Stimulated activated CD8-positive, alpha-beta memory T cell treated with anti-CD3 and anti-CD28 coated beads, Interleukin-12 subunit alpha, Interleukin-12 subunit beta, amount 100 ng/mL, for 4 hours (primary cell): ENCODE measurements at places on chromosomes 6 and 20.
A peak's percentile ranks its signal among the peaks of the same experiment; 100 is the strongest.

DNA sequence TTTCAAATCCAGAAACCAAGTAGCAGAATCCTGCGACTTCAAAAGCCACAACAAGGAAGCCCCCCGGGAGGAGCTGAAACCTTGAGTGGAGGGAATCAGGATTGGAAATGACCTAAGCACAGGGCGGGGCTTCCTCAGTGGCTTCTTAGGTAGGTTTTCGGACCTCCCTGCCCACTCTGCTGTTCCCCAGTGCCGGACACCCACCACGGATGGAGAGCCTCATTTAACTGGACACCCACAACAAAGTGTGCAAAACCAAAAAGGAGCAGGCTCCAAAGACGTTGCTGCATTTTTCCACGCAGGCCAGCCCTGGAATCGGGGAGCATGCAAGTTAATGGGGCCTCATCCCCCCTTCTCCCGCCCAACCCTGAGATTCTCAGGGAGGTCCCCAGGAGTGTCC, 144.4 kb downstream of the NFATC2 start:
- no peak for DNase-seq

DNA sequence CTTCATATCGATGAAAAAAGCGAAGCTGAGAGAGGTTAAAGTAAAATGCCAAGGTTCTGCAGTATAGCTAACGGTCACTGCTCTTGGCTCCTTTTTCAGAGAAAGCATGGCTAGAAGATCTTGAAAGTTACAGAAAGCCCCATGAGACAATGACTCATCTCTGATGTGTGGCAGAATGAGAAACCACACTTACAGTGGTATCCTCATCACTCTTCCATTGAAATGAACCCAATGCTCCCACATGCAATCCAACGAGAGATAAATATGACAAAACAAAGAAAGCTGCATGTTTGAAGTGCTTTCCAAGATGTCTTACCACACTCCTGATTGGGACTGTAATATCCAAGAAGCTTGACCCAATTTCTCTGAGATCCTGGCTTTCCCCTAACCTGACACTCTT, 694.9 kb downstream of the PRKN start:
- no peak for DNase-seq

GRCh38 chr20:38129893-38130609, 35.0 kb downstream of the TGM2 start:
- DNase-seq = no peak

GRCh38 chr6:141848029-141848890, 284.5 kb upstream of the GJE1 start:
- no peak for DNase-seq

- no peak for DNase-seq
Observed at GRCh38 chr6:146598772-146599405, at the start of gene ADGB. Gene ADGB (plus strand): TSS chr6:146598972. CDS start chr6:146599041, 69 bp downstream.

- no peak for DNase-seq
Observed at GRCh38 chr6:45896783-45897441, 118.7 kb downstream of the CLIC5 start.

DNA sequence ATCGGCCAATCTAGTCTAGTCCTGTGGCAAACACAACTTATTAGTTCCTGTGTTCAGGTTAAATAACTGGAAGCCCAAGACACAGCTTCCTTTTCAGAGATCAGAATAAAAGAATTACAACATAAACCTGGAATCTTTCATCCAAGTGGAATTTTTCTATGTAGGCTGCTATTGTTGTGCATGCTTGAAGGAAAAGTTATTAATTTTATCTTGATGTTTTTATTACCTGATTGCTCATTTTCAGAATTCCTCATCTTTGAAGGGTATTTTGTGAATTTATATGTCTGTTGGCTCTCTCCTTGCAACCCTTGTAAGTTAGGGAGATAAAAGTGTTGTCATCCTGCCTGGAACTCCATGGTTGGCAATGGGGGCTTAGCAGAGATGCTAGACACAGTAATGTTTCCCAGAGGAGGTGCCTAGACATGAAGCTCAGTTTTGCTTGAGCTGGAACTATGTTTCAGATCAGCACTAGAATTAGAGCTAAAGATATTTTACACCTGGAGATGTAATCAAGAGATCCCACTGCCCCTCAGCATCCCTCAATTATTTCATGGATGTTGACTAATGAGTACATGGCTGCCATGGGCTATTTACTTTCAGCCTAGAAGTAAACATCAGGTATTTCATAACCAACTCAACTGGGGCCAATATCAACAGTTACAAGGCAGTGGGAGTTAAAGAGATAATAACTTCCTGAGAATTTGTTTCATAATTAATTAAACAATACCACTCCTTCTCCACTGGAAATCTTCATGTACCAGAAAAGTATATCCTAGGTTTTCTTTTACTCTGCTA, 367.0 kb upstream of the MARCKS start:
- no peak for DNase-seq

DNA sequence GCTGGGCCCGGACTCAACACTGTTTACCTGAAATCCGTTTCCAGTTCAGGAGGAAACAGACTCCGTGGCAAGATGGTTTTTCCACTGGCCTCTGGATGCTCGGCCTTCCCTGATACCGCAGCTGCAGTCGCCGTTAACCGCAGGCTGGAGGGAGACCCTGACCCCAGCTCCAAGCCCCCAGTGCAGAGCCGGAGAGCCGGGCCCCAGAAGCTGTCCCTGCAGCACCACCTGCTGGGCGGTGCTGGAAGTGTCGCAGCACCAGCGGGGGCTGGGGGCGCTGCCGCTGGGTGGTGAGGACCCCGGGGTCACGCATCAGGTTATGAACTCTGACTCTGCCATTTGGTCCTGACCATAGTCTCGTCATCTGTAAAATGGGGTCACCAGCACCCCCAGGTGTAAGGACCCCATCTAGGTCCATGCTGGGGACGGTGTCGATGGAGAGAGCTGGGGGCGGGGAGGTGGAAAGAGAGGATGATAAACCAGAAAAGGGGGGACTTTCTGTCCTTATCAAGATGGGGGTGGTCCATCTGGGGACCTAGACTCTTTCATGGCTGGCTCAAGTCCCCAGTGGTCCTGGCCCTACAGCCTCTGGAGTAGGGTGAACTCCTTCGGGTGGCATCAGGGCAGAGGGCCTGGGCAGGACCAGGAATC, 20.8 kb upstream of the CHRNA4 start:
- no peak for DNase-seq

GRCh38 chr6:36623547-36624459, 29.6 kb downstream of the SRSF3 start:
- peak; percentile 41 for DNase-seq

DNA sequence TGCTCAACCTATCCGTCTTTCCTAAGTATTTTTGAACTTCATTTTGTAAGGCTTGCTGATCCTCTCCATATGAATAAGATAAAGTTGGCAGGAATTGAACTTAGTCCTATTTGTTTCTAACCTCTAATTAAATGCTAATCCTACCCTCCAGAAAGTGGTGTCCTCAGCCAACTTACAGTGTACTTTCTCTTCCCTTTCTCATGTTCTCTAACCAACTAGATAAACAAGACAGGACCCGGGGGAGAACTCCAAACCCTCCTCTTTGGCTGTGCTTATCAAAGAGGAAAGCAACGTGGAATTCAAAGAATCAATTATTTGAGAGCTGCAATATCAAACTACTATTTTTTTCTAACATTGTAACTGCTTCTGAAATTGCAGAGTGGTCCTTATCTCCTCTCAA, 56.5 kb upstream of the NRSN1 start:
- no peak for DNase-seq

DNA sequence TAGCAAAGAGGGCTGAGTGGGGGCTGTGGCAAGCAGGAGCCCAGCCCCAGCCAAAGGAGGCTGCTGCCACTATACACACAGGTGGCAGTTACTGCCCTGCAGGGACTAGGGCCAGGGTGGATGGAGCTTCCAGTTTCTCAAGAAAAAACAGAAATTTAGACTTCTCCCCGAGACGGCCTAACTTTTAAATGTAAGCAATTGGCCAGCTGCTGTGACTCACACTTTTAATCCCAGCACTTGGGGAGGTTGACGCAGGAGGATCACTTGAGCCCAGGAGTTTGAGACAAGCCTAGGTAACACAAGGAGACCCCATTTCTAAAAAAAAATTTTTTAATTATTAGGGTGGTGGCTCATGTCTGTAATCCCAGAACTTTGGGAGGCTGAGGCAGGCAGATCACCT, 98.2 kb upstream of the NFATC2 start:
- DNase-seq = no peak

DNA sequence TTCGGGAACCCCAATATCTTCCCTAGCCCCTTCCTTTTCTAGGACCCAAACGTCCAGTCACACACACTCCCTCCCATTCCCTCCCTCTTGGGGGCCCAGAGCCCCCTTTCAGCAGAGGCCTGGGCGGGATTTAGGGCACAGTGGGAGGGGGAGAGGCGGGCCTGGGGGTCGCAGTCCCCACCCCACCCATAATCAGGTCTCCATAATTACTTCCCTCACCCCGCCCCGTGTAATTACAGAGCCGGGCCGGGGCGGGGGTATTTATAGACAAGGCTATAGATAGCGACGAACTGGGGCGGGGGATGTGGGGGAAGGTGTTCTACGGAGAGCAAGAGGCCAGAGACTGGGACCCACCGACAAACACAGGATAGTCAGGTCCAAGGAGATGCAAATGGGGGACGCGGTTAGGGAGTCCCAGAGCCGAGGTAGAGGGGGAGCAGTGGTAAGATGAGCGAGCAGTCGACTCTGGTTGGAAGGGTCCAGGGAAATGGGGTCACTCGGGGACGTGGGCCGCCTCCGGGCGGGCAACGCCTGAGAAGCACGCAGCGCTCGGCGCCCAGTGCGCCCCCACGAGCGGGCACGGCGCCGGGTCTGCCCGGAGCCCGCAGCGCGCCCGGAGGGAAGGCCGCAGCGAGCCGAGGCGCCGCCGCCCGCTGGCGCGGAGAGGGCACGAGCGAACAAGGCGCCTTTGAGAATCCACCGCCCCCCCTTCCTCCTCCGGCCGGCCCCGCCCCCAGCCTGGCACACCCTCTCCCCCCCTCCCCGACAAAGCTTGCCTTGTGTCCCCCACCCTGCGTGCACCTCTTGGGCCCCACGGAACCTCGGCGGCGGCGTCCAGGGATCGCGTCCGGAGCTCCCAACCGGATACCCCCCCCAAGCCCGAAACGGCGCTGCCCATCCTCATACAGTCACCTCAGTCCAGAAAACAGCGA, 670 bp upstream of the COL11A2 start:
- DNase-seq = no peak

GRCh38 chr20:39190666-39191570, 228.8 kb downstream of the DHX35 start:
- no peak for DNase-seq

DNA sequence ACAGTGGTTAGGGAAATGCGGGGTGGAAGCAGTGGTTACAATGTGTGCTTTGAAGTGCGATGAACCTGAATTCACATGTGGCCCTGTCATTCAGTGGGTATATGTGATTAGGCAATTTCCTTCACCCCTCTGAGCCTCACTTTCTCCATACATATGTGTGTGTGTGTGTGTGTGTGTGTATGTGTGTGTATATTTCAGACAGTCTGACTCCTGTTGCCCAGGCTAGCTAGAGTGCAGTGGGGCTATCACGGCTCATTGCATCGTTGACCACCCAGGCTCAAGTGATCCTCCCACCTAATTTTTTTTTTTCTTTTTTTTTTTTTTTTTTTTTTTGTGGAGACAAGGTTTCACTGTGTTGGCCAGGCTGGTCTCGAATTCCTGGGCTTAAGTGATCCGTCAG, 6.3 kb downstream of the PPP1R14C start:
- no peak for DNase-seq

GRCh38 chr20:611047-611842, 1.1 kb upstream of the TCF15 start:
- no peak for DNase-seq

GRCh38 chr6:29653452-29654038, 3.3 kb upstream of the MOG start:
- DNase-seq = peak; percentile 3

DNA sequence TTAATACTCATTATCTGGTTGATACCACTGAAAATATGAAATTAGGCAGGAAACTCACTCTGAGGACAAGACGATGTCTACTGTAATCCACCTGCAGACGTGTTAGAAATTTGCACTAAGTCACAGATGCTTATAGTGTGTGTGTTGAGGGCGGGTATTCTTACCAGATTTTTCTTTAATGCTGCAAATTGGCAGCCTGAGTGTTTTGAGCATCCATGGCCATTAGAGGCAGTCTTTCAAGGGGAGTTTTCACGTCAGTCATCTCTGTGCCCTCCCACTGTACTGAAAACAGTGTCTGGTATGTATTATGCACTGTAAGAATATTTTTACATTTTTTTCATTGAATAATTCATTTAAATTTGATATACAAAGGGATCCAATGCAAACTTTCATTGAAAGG, 266.5 kb upstream of the QKI start:
- no peak for DNase-seq

DNA sequence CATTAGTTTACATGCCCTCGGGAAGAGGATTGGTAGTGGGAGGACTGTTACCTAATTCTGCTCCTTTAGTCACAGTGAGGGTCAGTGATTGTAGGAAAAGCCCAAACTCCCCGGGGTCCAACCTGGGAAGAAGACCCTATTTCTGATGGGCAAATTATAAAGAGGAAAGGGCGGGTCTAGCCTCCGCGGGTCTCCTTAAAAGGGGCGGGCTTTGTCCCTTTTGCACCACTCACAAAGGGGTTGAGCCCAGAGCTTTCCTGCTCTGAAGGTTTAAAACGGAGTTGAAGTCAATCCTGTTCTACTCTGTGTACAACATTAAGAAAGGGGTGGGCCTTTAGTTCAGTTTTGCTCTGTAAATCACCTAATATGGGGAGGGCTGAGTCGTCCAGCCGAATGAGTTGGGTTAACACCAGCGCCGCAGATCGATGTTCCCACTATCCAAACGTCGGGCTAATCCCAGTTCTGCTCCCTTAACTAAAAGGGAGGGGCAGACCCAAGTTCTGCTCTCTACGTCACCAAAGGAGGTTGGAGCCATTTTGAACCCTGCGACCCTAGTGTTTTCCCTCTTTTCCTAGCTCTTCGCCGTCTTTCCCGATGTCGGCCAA, 920 bp upstream of the RNF5 start:
- no peak for DNase-seq

GRCh38 chr6:81996414-81996813, 243.9 kb upstream of the TENT5A start:
- no peak for DNase-seq

DNA sequence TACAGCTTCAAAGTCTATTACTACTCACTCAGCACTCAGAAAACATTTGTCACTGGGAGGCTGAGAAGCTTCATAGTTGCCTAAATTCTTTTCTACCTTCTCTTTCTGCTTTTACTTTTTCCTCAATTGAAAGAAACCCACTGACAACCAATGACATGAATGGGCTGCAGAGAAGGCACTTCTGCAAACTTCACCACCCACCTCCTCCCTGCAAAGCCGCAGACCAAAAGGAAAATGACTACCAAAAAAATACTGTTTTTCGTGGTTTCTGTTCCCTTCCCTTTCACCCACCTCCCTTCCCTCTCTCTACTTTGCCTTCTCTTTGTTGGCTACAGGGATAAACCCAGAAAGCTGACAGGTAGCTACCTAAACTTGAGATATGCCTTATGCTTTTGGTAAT, 3.2 kb downstream of the GNAS-AS1 start:
- no peak for DNase-seq

DNA sequence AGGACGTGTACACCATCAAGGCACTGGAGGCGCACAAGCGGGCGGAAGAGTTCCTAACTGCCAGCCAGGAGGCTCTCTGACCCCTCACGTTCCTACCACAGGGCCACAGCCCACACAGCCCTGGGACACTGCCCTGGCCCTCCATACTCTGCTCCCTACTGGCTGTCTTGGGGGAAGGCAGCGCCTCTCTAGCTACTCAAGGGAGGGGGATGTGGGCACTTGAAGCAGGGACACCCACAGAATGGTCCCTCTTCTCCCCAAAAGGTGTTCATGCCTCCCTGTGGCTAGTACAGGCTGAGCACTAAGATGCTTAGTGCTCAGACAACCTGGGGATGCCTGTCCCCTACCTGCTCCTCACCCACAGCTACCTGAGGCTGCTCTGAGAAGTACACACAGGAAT, 2.5 kb downstream of the MEA1 start:
- DNase-seq = no peak

- DNase-seq = no peak
Observed at GRCh38 chr6:158414851-158415262, 102.6 kb downstream of the TULP4 start.
